ENCODE measurements at places on chromosomes 4 and X.

DNA sequence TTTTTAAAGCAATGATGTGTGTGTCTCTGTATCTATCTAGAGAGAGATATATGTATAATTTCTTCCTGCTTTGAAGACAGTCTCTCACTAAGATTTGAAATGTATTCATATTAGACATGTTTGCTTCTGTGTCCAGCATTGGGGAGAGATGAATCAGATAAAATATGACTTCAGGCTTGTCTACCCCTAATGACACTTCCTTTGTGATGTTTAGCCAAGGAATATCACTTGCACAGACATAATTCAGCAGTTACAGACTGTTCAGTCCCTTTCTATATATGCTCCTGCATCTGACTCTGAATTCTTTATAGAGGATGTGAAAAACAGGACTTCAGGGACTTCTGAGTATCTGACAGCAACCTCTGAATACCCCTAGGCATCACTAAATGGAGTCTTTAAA, 158.4 kb downstream of the DCLK2 start:
- peaks cover 9% of the 10 kb centered on the region for H3K27me3 ChIP-seq
- H3K4me3 ChIP-seq = no peak overlapping the region
- H3K4me1 ChIP-seq = peaks cover 42% of the 10 kb centered on the region

DNA sequence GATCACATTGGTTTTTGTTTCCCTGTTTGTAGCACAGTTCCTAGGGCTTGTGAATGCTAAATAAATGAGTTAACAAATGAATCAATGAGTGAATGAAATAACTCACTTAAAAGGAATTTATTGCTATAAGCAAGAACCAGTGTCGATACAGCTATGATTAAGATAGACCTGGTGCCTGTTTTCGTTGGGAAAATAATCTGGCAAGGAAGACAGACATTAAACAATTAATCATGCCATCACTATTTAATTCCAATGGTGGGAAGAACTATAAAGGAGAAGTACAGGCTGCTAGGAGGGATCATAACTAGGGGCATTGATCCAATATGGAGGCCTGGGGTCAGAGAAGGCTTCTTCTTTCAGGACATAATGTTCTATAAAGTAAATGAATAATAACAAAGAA, 4.5 kb upstream of the CBR4 start:
- no peaks in the 10 kb centered on the region for H3K36me3 ChIP-seq
- H3K27ac ChIP-seq = no peak overlapping the region
- no peak overlapping the region for H3K4me3 ChIP-seq
- no peak for DNase-seq

DNA sequence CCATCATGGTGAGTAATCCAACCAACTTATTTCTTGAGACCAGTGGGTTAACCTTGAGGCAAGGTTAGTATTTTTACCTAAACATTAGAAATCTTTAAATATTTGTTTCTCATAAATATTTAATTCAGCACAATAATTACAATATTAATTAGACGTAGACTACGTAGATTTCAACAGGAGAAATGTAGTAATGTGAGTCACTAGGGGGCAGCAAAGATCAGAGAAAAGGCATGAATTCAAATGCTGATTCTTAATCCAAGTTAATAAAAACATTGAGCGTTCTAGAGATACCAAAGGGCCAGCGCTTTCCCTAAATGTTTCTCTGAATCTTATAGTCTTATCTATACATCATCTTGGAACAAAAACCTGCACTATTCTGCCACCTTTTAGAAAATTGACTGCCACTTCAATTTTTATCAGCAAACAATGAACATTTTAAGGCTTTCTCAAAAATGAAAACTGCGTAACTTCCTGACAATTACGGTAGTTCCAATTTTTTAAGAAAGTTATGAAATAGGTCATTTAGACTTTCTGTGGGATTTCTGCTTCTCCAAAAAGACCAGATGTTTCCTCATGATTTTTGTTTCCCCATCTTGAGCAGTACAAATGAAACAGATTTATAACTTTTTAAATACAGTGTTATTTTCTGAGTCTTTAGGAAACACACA, 180.7 kb downstream of the GASK1B start:
- H3K27me3 ChIP-seq = no peaks in the 10 kb centered on the region
- no peak overlapping the region for H3K4me3 ChIP-seq
- DNase-seq = peak; percentile 19
- no peaks in the 10 kb centered on the region for H3K36me3 ChIP-seq
- peaks cover 20% of the 10 kb centered on the region for H3K4me1 ChIP-seq
- no peak overlapping the region for H3K27ac ChIP-seq

- H3K4me1 ChIP-seq = peaks cover 5% of the 10 kb centered on the region
- H3K36me3 ChIP-seq = no peaks in the 10 kb centered on the region
- H3K27me3 ChIP-seq = no peaks in the 10 kb centered on the region
Measured at GRCh38 chr4:42627885-42628646, 28.8 kb downstream of the ATP8A1 start.

GRCh38 chrX:68571610-68572311, 72.9 kb downstream of the YIPF6 start:
- no peak for DNase-seq
- peaks cover 4% of the 10 kb centered on the region for H3K4me1 ChIP-seq
- no peaks in the 10 kb centered on the region for H3K36me3 ChIP-seq
- H3K27me3 ChIP-seq = no peaks in the 10 kb centered on the region
- H3K4me3 ChIP-seq = no peak overlapping the region

Data from nephron progenitor cell (in vitro differentiated cells).